ENCODE measurements at places on chromosomes 2 and 18.
A peak's percentile ranks its signal among the peaks of the same experiment; 100 is the strongest.

- no peak for DNase-seq
Observed at GRCh38 chr18:73626859-73627258, 520.8 kb downstream of the FBXO15 start.

- DNase-seq: no peak
Observed at GRCh38 chr2:62149708-62150107, 46.2 kb upstream of the B3GNT2 start.

DNA sequence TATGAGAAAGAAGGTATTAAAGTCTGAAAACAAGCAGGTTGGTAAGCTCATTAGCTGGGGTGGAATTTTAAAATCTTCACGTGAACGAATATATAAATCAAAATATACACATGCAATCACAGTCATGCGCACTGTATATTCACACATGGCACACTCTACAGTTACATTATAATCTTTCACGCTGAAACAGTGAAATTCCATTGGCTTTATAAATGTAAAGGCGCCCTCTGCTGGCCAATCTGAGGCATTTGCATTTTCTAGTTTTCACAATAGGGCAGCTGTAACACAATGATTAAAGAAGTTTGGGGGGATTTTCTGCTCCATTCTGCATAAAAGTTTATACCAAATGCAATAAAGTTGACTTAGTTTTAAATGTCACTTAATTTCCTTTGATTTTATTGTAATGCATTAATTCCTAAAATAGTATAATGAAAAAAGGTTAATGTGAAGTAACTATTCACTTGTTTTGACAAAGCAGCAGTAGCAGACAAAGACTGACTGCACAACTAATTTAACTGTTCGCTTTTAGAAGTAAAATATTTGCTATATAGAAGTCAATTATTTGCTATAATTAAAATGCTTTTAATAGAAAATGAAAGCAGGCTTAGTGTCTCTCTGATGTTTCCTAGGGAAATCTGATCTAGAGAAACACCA, 17.2 kb downstream of the IFIH1 start:
- peak; percentile 68 for DNase-seq

DNA sequence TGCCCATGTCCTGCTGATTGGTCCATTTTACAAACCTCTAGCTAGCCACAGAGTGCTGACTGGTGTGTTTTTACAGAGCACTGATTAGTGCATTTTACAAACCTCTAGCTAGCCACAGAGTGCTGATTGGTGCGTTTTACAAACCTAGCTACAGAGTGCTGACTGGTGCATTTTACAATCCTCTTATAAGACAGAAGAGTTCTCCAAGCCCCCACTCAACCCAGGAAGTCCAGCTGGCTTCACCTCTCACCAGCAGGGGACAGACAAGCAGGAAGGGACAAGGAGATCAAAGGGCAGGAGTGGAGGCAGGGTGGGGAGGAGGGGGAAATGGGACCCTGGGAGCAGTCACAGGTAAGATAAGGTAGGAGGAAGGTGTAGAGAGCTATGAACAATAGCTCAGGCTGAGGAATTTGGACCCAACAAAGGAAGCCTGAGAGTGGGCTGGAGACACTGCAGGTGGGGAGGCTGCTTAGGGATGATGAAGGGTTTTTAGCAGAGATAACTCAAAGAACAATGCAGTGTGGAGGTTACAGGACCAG, 37.1 kb downstream of the SH2D6 start:
- DNase-seq: no peak

DNA sequence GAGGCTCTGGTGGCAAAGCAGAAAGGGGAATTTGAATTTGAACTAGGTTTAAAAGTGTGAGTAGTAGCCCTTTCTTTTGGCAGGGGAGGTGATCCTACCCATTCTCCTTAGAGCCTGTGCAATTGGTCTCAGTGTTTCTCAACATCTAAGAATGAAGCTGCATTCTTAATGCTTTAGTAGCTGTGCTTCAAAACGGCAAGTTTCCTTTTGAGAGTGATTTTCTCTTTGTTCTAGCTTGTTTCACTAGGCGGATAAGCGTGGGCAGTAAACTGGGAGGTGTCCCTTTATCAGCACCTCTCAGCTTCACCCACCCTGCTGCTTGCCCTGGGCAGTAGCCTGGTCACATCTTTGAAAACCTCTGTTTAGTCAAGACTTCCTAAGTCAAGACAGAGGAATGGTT, 6.7 kb downstream of the CRIM1 start:
- DNase-seq: no peak

GRCh38 chr18:3424280-3424890, 25.6 kb upstream of the TGIF1 start:
- DNase-seq: no peak

GRCh38 chr2:157424374-157424773, 19.5 kb downstream of the CYTIP start:
- no peak for DNase-seq

DNA sequence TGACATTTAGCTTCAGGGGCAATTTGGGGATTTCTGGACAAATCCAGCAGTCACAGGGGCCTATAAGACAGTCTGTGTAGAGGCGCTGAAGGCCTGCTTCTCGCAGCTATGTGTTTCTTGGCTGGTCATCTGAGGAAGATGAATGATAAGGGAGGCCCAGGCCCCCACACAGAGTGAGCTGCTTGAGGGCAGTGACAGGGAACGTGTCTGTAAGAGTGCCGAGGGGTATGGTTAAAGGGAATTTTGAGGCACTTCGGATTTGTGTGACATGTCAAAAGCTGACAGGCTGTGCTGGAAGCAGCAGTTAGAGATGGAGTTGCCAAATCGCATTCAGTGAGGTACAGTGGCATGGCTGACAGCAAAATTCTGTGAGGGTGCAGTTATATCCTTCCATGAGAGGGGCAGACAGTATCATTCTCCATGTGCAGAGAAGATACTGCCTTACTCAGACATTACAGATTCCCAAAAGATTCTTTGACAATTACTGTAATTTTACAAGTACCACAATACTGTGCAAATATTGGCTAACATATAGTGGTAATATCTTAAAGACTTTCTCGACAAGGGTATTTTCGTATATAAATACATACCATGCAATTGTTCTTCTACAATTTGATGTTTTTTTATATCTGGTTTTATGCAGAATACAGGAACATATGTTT, 74.0 kb downstream of the CERS6 start:
- no peak for DNase-seq

DNA sequence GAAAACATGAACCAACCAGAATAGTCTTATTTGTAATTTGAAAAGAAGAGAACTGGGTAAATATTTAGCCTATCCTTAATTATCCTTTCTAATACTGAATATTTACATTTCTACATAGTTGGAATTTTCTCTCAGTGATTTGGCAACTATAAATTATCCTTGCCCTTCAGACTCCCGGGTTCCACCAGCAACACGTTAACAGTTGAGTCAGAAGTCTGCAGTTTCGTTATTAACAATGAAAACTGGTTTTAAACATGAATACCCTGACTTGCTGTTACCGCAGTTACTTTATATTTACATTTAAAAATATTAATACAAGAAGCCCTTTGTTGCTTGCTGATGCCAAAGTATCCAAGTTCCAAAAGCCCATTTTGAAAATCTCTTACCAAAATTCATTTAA, 673.0 kb downstream of the ARHGAP15 start:
- DNase-seq: no peak

- no peak for DNase-seq
Observed at GRCh38 chr18:38575023-38575422, 1009.4 kb upstream of the CELF4 start.

- DNase-seq: no peak
Observed at GRCh38 chr2:78408795-78409118, 616.7 kb upstream of the REG3G start.

- DNase-seq: no peak
Observed at GRCh38 chr2:129113776-129114175, 795.1 kb upstream of the HS6ST1 start.

DNA sequence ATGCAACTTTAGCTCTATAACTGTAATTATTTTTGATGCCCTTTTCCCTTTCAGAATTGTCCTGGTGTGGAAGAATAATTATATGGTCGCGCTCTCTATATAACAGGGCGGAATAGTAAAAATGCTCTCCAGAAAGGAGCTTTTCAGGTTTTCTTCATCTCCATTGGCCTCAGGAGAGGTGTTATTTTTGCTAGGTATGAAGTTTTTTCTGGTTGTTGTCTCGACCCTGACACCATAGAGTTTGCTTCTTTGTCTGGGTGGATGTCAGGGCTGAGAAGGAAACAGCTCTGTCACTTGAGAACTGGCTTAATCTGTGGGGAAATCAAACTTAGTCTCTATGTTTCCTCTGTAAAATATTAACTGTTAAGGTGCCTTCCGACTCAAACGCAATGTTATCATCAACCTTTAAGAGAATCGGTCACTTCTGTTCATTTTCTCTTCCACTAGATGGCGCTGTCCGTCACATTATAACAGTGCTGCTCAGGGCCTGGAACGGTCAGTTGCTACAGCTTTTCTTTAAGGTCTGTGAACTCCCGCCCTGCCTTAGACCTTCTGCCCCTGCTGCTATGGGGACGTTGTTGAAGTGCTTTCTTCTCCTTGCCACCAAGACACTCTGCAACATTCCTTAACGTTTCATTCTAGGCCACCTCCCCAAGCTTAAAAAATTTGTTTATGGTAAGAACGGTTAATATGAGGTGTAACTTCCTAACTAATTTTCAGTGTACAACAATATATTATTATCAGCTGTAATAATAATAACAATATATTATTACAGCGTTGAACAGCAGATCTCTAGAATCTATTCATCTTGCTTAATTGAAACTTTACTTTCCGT, 23.8 kb upstream of the SERPINB12 start:
- peak; percentile 64 for DNase-seq

- no peak for DNase-seq
Observed at GRCh38 chr2:129135017-129135416, 816.3 kb upstream of the HS6ST1 start.

GRCh38 chr18:24992491-24992890, 359.5 kb downstream of the ZNF521 start:
- no peak for DNase-seq

GRCh38 chr2:191018643-191019119, 4.7 kb upstream of the STAT1 start:
- DNase-seq: no peak

- DNase-seq: no peak
Observed at GRCh38 chr2:124193706-124194105, 168.6 kb downstream of the CNTNAP5 start.

- no peak for DNase-seq
Observed at GRCh38 chr2:9236045-9236344, 29.4 kb downstream of the ASAP2 start.

DNA sequence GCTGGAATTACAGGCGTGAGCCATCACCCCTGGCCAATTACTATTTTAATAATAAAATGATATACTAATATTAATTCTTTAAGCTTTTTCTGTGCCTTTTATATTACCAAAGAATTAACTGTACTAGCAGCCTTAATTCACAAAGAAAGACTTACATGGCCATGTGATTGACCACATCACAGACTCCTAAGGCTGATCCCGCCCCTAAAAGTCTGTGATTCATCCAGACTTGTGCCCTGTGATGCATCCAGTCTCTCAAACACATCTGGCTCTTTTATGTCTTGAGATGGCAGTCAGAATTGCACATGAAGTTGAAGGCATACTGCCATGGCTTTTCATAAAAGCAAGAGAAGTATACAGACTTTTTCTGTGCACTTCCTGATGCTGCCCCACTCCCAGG, 91.7 kb downstream of the DTNA start:
- peak; percentile 5 for DNase-seq

- no peak for DNase-seq
Observed at GRCh38 chr18:7824970-7825369, 257.9 kb downstream of the PTPRM start.

- no peak for DNase-seq
Observed at GRCh38 chr2:212912445-212913103, 238.8 kb downstream of the IKZF2 start.

GRCh38 chr18:35736696-35737095, 155.2 kb downstream of the GALNT1 start:
- DNase-seq: no peak

DNA sequence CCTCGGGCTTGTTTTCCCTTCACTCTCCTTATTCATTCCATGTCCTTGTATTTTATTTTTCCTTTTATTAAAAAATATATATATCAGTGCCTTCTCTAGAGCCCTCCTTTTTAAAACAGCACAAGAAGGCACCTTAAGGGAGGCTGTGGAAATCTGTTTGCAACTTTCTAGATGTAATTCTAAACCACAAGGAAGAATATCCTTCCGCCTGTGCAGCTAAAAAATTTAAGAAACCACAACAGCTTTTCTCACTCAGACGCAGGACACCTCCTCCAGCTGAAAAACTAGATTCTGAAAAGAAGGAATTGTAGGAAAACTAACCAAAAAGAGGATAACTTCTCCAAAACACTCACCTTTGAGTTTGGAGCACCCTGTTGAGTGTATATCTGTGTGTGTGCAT, 142.2 kb downstream of the BCL11A start:
- DNase-seq: no peak

GRCh38 chr2:60548845-60549237, 4.6 kb downstream of the BCL11A start:
- no peak for DNase-seq

GRCh38 chr2:119525614-119526013, 1.3 kb upstream of the SCTR start:
- DNase-seq: no peak

- no peak for DNase-seq
Observed at GRCh38 chr18:13405305-13406038, 186.9 kb downstream of the LDLRAD4 start.

DNA sequence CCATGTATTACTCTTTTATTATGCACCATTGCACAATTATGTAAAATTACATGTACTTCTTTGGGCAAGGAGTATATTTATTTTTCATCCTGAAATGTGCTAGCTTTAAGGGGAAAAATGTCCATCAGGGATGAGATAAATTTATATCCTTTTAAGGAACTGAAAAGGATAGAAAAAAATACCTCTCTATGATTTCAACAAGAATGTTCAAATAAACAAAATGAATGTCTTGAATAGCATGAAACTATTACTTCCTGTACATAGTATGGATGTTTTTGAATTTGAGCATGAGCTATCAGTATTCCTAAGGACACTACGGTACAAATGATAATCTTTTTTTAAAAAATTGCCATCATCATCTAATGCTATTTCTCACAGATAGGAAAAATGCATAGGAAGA, 1611.9 kb upstream of the ZEB2 start:
- DNase-seq: no peak

Measured in stimulated activated CD4-positive, alpha-beta T cell treated with anti-CD3 and anti-CD28 coated beads, Interleukin-4, amount 100 ng/mL, for 24 hours (primary cell).